ENCODE measurements at places on chromosomes 12 and 14. TPM values are rescaled to one million over a fixed set of nuclear protein-coding genes. Genes with fewer than 3 reads are reported as not detected.
A peak's percentile ranks its signal among the peaks of the same experiment; 100 is the strongest.

NKX2-1 gene
- 0.45 TPM for total RNA-seq

DNA sequence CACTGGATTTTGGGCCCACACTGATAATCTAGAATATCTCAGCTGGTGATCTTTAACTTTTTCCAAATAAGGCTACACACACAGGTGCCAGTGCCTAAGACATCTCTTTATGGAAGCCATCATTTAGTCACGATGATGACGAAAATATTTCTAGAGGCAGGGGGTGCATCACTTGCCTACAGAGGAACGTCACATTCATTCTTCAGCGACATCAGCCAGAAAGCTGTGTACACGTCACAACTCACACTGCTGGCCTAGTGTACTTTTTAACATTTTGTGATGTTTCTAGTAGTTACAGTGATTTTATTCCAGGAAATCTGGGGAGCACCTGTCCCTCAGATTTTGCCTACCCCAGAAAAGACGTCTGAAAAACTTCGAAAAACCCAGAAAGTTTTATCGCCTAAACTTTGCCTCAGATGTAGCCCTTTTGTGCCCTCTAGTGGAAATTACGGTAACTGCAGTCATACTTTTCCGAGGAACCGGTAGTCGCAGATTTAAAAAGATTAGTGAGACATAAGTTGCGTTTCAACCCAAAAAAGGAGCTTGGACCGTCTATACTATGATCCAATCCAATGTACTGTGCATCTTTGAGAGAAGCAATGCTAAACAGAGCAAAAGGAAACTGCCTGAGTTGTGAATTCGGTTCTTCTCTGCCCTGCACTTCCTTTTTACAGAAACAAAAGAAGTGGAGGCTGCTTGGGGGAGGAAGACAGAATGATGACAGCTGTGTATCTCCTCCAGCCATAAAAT lies 64.3 kb upstream of the STON2 start:
- H3K4me1 ChIP-seq: peaks cover 4% of the 10 kb centered on the region
- H3K36me3 ChIP-seq: no peaks in the 10 kb centered on the region
- H3K27ac ChIP-seq: peak overlapping the region; percentile 39
- peak overlapping the region; percentile 50 for H3K4me3 ChIP-seq

DNA sequence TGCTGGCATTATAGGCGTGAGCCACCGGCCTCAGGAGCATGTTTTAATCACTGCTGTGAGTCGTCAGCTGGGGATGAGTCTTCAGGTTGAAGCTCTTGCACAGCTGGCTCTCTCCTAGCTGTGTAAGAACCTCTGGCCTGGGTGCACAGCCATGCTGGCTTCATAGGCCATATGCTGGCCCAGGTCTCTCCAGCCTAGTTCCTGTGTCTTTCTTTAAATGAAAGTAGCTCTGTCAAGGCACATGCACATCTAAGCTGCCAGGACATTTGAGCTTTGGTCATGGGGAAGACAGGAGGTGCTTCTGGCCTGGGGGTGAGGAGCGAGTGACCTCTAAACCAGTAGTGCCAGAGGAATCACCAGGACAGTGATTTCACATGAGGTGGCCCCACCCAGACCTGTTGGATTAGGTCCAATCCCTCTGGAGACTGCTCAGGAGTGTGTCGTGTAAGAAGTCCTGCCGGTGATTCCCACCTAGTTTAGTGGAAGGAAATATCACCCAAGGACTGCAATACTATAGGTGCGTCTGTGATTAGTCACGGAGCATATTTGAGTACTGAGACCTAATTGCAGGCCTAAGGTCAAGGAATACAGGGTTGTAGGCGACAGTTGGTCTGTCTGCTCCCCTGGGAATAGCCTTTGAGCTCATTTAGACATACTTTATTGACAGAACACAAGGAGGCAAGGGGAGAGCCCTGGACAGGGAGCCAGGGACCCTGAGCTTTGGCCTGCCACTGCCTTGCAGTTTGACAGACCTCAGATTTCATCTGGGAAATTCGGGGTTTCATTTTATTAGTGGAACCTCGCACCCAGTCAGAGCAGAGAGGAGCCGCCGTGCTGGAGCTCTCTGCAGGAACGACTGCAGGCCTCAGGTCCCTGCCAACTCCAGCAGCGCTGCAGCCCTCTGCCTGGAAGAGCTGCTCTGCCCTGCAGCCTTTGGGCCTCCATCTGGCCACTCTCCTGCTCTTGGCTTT lies 67.0 kb downstream of the ANKRD9 start:
- H3K4me3 ChIP-seq: no peak overlapping the region
- H3K4me1 ChIP-seq: peaks cover 15% of the 10 kb centered on the region
- peaks cover 83% of the 10 kb centered on the region for H3K36me3 ChIP-seq
- H3K27ac ChIP-seq: no peak overlapping the region

- H3K4me3 ChIP-seq: no peak overlapping the region
- H3K27ac ChIP-seq: peak overlapping the region; percentile 71
- no peaks in the 10 kb centered on the region for H3K27me3 ChIP-seq
Measured at GRCh38 chr12:109953656-109954055, 42.5 kb downstream of the GIT2 start.

DNA sequence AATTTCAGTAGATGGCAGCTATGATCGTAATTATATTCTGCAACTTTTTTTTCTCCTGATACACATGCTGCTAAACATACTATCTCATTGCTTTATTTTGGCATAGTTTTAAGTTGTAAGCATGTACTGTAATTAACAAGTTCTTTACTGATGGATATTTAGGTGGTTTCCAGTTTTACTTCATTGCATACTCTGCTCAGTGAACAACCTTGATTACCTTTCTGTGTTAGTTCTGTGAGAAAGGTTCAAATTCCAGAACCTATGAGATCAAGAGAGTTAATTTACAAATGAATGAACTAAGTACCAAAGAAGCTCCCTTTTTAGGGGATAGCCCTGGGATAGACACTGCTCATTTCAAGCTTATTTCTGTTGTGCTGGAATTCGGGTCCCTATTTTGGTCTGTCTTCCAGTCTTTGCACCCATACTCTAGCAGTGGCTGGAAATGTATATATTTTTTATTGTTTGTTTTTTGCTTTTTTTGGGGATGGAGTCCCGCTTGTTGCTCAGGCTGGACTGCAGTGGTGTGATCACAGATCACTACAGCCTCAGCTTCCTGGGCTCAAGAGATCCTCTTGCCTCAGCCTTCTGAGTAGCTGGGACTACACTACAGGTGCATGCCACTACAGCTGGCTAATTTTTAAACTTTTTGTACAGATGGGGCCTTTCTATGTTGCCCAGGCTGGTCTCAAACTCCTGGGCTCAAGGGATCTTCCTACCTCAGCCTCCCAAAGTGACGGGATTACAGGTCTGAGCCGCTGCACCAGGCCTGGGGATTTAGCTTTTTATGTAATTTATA lies 10.6 kb downstream of the PAPOLA start:
- peaks cover 91% of the 10 kb centered on the region for H3K4me1 ChIP-seq
- H3K36me3 ChIP-seq: no peaks in the 10 kb centered on the region
- H3K4me3 ChIP-seq: no peak overlapping the region
- H3K27me3 ChIP-seq: no peaks in the 10 kb centered on the region
- no peak overlapping the region for H3K27ac ChIP-seq
- no peak for DNase-seq

DNA sequence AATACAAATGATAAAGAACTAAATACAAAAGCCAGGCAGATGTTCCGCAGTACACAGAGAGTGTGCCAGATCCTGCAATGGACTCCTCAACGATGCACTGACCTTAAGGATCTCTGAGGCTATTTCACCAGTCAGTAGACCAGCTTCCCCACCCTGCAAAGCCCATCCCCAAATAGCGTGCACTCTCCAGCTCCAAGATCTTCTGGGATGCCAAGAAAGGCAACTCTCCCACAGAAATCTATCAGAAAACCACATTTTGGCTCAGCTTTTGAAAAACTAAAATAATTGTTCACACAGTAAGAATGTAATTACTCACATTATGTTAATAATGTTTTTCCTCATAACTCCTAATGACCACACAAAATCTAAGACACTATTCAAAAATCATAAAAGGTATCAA lies 90.4 kb downstream of the PPP2R5E start:
- peaks cover 7% of the 10 kb centered on the region for H3K4me1 ChIP-seq
- no peaks in the 10 kb centered on the region for H3K27me3 ChIP-seq
- no peak overlapping the region for H3K4me3 ChIP-seq
- DNase-seq: no peak

GRCh38 chr14:61532123-61532505 lies 163.2 kb upstream of the HIF1A start:
- H3K4me1 ChIP-seq: peaks cover 15% of the 10 kb centered on the region
- no peak overlapping the region for H3K4me3 ChIP-seq
- no peaks in the 10 kb centered on the region for H3K27me3 ChIP-seq
- H3K27ac ChIP-seq: no peak overlapping the region
- H3K36me3 ChIP-seq: no peaks in the 10 kb centered on the region

DNA sequence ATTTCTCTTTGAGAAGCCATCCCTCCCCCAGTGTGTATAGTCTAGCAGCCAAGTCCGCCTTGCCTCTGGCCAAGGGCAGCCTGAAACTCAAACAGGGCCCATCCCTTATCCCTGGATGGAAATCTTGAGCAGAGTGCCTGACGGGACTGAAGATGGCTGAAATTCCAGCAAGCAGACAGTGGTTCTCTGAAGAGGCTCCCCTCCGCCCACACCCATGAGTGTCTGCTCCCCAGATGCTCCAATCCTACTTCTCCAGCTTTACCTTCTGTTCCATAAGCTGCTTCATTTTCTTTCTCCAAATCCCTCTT lies 396.2 kb downstream of the NUAK1 start:
- peak; percentile 77 for DNase-seq
- H3K4me3 ChIP-seq: no peak overlapping the region
- no peaks in the 10 kb centered on the region for H3K36me3 ChIP-seq
- peak overlapping the region; percentile 6 for H3K27ac ChIP-seq
- H3K27me3 ChIP-seq: no peaks in the 10 kb centered on the region
